ENCODE measurements at places on chromosomes 4 and X.

GRCh38 chr4:84434344-84434743 lies 64.7 kb downstream of the NKX6-1 start:
- no peak for DNase-seq

- no peak for DNase-seq
These were observed 639.0 kb downstream of the CENPC start for GRCh38 chr4:66906314-66906713.

DNA sequence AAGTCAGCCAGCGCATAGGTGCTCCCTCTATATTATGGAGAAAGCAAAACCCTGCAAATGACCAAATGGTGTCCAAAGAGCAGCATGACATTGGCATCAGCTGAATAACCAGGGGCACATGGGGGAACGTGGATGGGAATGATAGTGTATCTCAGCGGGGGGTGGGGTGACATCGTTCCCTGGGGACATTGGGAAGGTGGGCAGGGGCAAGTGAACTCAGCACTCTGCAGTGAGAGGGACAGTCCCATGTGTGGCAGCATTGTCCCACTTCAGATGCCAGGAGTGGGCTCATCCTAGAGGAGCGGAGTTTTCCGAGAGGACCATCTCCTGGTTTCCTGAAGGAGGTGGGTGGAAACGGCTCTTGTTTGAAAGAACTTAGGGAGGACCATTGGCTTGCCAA lies 64.8 kb downstream of the NELFA start:
- no peak for DNase-seq

GRCh38 chr4:65635051-65635821 lies 35.1 kb downstream of the EPHA5 start:
- DNase-seq: no peak

DNA sequence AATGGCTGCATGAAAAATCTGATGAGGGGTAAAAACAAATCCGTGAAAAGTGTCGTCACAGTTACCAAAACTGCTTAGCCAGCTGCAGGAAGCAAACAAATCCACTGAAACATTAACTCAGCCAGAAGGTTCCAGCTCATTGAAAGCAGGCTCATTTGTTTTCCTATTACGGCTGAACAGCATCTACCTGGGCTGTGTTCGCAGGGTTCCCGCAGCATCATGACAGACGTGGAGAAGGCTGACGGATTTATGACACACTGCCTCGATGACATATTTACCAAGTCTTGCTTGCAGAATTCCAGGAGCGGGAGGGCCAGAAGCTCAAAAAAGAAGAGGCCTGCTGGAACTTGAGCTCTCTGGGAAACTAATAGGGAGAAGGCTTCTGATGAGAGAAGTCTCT lies 781.1 kb downstream of the RAB28 start:
- DNase-seq: no peak

GRCh38 chr4:96639932-96640331 lies 800.0 kb downstream of the PDHA2 start:
- no peak for DNase-seq

DNA sequence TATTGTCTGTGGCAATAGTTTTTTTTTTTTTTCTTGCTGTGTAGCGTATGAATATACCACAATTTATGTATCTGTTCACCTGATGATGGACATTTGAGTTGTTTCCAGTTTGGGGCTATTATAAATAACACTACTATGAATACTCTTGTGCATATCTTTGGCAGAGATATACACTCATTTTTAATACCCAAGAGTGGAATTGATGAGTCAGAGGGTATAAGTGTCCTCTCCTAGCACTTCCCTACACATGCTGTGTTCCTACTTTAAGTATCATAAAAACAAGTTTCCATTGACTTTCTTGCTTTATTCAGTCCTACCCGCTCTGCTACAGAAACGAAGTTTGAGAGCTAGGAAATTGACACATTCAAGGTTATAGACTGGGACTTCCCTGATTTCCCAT lies 39.8 kb downstream of the XIAP start:
- DNase-seq: no peak

DNA sequence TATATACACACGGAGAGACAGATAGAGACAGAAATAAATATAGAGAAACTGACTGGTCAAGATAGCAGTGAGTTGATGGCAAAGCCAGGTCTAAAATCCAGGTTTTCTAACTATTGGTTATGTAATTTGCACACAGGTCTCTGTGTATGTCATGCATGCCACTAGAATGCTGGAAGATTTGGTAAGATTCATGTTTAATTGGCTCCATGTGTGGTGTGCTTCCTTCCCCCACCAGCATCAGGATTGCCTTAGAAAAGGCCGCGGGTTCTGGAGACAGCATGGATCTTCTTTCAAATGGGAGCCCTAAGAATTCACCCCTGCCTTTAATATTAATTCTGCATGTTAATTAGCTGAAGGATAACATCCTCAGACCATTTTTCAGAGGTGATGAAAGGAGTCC lies 31.3 kb downstream of the HAND2 start:
- no peak for DNase-seq

DNA sequence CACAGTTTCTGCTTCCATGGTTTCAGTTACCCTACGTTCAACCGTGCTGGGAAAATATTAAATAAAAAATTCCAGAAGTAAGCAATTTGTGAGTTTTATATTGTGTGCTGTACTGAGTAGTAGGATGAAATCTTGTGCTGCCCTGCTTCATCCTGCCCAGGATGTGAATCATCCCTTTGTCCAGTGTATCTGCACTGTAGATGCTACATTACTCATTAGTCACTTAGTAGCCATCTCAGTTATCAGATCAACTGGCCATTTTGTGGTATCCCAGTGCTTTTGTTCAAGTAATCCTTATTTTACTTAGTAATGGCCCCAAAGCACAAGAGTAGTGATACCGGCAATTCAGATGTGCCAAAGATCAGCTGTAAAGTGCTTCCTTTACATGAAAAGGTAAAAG lies 97.9 kb downstream of the COX18 start:
- DNase-seq: no peak

GRCh38 chrX:154317391-154317995 lies 21.9 kb downstream of the TKTL1 start:
- DNase-seq: no peak

- no peak for DNase-seq
These were observed 55.4 kb upstream of the ESX1 start for GRCh38 chrX:104310090-104310489.

DNA sequence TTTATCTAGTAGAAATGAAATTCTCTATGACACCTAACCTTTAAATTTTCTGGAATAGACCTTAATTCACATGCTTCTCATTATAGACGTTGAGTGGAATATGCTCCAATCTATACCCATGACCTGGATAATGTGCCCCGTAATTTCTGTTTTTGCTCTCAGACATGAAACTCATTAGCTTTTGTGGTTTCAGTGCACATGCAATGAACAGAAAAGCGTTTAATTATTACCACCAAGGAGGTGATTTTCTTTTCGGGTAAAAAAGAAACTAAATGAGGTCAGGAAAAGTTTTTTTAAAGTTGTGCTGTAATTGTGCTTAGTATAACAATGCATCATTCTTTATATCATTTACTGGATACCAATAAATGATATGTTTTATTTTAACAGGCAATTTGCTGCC lies 1703.9 kb upstream of the TENM3 start:
- no peak for DNase-seq

- DNase-seq: no peak
These were observed 119.2 kb downstream of the IRF2 start for GRCh38 chr4:184355111-184355604.

GRCh38 chr4:55238407-55238806 lies 107.6 kb upstream of the SRD5A3 start:
- DNase-seq: no peak

DNA sequence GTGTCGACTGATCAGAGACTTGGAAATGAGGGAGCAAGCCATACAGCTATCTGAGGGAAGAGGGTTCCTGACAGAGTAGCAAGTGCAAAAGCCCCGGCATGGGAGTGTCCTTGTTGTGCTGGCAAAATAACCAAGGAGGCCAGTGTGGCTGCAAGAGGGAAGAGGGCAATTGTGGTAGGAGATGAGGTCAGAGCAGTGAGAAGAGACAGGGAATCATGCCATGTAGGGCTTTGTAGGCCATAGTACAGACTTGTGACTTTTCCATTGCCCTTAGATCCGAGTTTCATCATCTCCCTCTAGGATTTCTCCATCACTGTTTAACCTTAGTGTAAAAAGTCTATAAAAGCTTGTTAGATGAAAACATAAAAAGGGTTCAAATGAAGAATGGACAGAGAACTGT lies 76.2 kb downstream of the DOCK11 start:
- no peak for DNase-seq

DNA sequence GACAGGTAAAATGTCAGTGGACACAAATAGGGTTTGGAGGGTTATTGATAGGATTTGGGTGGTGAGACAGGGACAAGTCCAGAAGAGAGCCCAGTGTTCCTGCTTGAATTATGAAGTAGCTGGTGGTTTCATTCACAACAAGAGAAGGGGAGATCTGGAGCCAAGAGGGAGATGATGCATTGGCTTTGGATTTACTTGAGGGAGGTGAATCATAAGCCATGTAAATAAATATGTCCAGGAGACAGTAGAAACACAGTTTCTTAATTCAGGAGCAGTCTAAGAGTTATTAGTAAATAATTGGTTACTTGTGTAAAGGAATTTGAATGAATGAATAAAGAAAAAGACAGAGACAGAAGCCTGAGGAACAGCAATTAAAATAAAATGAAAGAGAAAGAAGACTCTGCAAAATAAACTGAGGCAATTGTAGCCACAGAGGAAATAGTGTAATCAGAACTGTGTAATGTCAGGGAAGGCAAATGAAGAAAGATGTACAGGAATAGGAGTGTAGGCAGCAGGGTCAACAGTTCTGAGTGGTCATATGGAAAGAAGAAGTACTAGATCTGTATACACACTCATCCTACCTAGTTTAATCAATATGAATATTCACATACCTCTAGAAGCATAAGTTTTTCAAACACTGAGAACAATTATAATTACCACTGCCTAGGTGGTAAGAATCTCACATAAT lies 50.2 kb upstream of the CXCL8 start:
- no peak for DNase-seq

GRCh38 chr4:117986321-117986720 lies 48.0 kb upstream of the NDST3 start:
- DNase-seq: no peak

- no peak for DNase-seq
These were observed 831.2 kb downstream of the CCSER1 start for GRCh38 chr4:90958256-90958895.

GRCh38 chrX:125620715-125621587 lies 301.3 kb downstream of the TEX13C start:
- no peak for DNase-seq

DNA sequence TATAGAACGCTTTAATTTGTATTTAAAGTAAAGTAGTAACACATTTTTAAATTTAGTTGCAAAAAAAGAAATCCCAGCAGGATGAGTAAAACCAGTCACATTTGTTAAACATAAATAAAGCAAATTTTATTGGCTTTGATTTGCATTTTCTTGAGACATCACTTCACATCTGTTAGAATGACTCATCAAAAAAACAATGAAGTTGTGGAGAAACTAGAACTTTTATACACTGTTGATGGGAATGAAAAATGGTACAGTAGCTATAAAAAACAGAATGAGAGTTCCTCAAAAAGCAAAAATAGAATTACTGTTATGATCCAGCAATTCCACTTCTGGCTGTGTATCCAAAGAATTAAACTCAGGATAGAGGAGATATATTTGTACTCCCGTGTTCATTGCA lies 454.0 kb upstream of the KLHL4 start:
- no peak for DNase-seq

DNA sequence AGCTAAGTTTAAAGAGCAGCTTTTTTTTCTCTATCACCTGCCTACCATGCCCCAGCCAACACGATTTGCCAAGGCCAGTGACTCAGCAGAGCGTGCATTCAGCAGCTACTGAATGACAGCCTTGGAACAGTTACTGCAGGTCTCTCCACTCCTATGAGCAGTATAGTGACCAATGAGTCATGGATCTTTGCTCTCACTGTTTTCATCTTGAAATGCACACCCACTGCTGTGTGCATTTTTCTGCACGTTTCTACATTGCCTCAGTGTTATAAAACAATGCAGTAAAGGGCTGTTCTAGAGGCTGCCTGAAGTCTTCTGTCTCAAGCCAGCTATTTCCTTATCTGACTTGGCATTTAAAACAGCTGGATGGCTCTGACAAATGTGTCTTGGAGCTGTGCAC lies 66.0 kb upstream of the C4orf54 start:
- no peak for DNase-seq

DNA sequence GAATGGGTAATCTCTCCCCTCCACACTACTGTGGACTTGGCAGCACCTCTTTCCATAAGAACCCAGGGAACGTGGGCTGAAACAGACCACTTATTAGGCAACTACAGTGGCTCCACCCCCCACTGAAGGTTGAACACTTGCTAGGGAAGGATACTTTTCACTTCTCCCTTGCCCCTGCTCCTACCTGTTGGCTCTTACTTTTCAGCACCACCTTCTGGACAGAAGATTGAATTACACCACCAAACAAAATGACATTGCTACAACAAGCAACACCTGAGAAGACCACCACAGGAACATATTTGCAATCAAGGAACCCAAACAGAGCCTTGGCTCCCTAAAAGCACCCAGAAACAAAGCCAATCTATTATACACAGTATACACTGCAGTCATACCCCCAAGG lies 132.1 kb upstream of the CXCL13 start:
- DNase-seq: no peak

- no peak for DNase-seq
These were observed 323.4 kb downstream of the PCDH7 start for GRCh38 chr4:31043382-31044062.

DNA sequence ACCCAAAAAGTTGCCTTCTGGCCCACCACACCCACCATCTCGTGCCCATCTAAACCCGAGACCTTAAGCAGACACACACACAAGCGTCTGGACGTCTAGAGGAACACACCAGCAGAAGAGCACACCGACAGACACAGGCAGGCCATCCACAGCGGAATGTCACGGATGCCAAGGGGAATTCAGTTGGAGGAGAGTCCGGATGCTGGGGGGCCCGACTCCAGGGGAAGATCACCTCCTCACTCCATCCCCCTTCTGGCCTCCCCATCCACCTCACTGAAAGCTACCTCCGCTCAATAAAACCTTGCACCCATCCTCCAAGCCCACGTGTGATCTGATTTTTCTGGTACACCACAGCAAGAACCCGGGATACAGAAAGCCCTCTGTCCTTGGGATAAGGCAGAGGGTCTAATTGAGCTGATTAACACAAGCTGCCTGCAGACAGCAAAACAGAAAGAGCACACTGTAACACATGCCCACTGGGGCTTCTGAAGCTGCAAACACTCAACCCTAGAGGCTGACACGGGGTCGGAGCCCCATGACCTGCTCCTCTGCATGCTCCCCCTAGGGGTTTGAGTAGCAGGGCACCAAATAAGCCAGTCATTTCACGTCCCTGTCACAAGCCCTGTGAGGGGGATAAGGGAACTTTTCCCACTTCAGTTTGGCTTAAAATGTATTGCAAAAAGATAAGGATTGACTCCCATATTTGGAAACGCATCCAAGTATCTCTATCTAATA lies 339.6 kb upstream of the PCDH10 start:
- DNase-seq: no peak

DNA sequence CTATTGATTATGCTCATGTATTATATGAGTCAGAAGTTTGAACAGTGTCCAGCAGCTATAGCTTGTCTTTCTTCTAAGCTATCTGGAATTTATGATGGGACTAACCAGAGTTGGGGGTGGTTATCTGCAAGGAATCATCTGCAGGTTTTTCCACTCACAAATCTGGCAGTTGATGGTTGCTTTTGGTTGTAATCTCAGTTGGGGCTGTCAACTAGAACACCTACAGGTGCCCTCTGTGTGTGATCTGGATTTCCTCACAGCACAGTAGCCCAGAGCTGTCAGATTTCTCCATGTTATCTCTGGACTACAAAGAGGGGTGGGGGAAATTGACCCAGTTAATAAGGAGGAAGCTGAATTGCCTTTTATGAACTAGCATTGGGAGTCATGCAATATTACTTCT lies 51.4 kb upstream of the MAP9 start:
- DNase-seq: no peak

GRCh38 chr4:41935652-41936021 lies 408 bp downstream of the TMEM33 start:
- DNase-seq: no peak
